ENCODE measurements at places on chromosomes 6 and 20. TPM values are rescaled to one million over a fixed set of nuclear protein-coding genes. Genes with fewer than 3 reads are reported as not detected.

Gene MMS22L
- total RNA-seq: 14.9 TPM

Gene NELFCD
- total RNA-seq: 39.8 TPM

- DNase-seq: no peak
Measured at GRCh38 chr6:24974182-24975171, 38.7 kb upstream of the RIPOR2 start.

DNA sequence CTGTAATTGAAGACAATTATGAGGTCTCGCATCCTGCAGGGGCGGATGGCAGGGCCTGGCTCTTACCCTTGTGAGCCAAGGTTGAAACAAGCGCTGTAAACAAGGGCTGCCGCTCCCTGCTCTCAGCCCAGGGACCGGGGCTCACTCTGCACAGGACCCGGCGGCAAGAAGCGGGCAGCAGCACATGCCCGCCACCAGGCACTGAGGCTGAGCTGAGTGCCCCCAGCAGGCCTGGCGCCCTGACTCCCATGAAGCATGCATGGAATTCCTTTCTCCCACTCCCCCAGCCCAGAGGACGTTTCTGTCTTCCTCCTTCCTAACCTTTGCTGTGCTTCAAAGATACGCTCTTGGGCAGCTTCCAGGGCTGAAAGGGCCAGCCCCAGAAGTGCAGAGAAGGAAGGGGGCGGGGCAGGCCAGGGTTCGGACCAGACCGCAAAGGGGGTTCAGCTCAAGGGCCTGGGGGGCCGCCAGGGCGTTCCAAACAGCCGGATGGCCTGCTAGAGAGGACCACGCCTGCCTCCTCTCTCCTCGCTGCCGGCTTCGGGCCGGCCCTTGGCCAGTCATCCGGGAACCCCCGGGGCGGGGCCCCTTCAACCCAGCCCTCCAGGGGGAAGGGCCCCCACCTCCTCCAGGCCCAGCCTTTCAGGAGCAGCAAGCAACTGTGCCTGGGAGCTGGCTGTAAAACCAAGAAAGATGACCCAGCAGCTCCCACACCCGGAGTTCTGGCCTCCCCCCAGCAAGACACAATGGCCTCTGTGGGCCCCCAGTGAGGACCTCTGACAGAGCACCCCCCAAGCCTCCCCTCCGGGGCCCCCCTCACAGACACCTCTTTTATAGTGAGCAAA is 109.9 kb downstream of the NOL4L start:
- DNase-seq: peak; percentile 72

Gene SLA2
- total RNA-seq: 0.59 TPM

GRCh38 chr6:6402591-6402990 is 82.1 kb upstream of the F13A1 start:
- DNase-seq: no peak

Gene SLC17A3
- total RNA-seq: 1.6 TPM

DNA sequence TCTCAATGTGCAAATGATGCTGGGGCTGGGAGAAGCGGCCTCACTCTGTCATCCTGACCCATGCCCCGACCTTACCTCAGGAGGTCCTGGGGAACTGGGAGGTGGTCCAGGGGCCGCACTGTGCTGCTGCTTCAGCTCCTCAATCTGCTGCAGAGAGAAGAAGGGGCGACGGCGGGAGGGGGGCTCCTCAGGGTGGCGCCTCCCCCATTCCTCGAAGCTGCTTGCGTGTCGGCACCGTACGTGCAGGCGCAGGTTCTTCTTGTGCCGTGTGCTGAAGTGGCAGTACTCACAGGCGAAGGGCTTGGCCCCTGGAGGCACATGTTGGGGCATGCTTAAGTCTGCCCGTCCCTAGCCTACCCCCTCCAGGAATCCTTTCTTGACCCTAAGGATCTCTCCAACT is 12.9 kb downstream of the ZNF335 start:
- DNase-seq: no peak

Gene KIAA1755
- total RNA-seq: 1.4 TPM

Gene HLA-DQA2
- total RNA-seq: 0.23 TPM

- DNase-seq: no peak
Measured at GRCh38 chr6:37648465-37649330, 49.0 kb downstream of the MDGA1 start.

DNA sequence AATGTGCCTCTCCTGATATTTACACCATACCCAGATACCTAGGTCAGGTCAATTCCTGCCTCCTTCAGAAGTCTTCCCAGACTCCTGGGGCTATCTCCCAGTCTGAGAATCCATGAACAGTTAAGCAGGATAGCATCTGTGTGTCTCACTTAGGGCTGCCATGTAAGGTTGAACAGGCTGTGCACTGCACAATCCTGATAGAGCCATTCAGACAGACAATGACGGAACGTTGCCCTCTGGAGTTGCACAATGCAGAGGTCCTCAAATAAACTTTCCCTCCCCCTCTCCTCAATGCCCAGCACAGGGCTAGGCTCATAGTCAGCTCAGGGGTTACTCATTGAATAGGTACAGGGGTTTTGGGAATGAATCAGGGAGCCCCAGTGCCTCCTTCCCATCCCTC is 89.7 kb downstream of the CD40 start:
- DNase-seq: no peak

Gene SLC22A1
- total RNA-seq: 407 TPM

Gene SMPDL3A
- total RNA-seq: 27.4 TPM

DNA sequence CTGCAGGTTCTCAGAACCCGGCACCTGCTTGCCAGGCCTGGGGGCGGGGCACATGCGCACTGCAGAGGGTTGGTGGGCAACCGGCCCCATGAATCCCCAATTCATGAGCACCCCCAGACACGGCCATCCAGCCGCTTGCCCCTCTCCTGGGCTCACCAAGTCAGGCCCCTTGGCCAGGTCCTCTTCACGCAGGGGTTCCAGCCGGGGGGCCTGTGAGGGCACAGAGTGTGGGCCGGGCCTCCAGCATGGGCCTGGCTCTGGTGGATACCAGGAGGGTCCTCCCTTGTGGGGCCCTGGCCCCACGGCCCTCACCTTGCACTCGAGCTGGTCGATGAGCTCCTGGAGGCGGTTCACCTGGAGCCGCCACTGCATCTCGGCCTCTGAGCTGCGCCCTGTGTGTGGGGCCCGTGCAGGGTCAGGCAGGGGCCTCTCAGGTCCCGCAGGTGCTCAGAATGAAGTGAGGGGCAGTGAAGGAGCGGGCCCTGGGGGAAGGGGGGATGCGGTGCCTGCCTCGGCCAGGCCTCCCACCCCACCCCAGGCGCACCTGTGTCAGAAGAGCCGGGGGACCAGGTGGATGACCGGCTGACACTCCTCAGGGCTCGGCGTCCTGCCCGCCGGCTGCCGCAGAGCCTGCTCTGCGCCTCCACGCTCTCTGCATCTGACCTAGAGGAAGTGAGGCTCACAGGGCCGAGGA is 2.6 kb upstream of the C20orf144 start:
- no peak for DNase-seq

DNA sequence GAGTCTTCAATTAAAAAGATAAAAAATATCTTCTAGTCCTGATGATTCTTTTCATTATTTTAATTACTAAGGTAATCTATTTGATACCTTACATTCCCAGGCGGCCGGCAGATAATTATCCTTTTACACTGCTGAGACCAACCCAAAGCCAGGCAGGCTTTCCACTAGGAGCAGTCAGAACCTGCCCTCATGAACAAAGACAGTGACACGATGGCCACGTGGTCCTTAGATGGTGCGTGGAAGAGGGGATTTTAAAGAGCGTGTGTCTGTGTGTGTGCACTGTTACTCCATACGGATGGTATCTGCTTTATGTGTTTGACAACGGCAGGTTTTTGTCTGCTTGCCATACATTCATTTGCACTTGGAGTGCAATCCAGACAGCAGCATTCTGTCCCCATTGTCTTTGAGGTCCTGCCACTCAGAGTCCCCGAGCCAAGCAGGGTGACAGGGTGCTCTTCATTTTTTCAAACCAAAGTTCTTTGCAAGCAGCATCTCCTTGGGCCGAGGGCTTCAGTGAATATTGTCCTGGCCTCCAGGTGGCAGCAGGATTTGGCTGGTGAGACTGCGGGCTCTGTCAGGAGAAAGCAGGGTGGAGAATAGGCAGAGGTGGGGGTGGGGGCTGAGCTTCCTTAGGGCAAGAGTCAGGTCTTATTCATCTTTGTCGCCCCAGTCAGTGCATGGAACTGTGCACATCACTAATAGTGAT is 260.5 kb downstream of the NRN1 start:
- no peak for DNase-seq

Gene NFYA
- total RNA-seq: 15.1 TPM

DNA sequence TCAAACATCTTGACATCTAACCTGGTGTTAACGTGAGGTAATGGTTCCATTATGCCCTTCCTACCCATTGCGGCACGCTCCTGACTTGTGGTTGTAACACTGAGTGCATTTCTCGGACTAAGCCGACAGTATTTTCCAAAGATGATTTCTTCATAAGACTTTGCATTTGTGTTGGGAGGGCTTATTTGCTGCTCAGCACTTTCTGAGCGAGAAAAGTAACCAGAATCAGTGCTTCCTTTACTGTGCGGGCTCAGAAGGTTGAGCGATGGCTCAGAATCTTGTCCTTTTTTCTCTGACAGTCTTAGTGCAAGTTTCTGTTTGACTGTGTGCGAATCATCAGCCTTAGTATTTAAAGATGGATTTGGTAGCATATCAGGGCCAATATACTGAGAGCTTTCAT is 171.7 kb downstream of the HIVEP2 start:
- no peak for DNase-seq

DNA sequence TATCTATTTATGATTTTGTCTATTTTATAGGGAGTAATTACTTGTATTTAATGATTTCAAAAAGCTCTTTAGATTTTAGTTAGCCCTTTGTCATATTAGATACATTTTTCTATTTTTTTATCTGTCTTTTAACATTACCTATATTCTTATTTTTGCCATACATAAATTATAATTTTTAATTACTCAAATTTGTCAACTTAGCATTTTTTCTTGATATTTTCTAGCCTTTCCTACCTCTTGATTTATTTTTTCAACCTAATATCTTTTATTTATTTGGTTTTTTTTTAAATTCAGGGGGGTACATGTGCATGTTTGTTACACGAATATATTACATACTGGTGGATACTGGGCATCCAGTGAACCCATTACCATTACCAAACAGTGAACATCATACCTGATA is 114.3 kb upstream of the F13A1 start:
- DNase-seq: no peak

DNA sequence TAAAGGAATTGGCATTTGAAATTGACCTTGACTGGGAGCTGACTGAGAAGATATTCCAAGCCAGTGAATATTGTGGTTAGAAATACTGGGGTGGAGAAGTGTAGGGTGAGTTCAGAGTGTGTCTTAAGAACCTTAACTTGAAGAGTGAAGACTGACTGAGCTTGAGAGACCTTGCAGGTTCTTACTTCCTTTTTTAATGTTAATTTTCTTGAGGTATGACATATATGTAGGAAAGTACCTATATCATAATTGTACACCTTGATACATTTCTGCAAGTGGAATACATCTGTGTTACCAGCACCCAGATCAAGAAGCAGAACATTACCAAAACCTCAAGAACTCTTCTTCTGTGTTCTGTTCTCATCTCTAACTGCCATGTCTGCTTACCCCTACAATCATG is 11.0 kb downstream of the DHX35 start:
- DNase-seq: no peak

Gene SAPCD1
- 0.59 TPM for total RNA-seq

Gene ZKSCAN3
- total RNA-seq: 2.8 TPM

Gene PGC
- total RNA-seq: not detected

Gene CLIC5
- total RNA-seq: 0.33 TPM

Gene SIM1
- total RNA-seq: not detected

Gene NFS1
- total RNA-seq: 51.9 TPM

- no peak for DNase-seq
Measured at GRCh38 chr6:70225055-70225454, 77.8 kb downstream of the COL9A1 start.

- DNase-seq: peak; percentile 56
Measured at GRCh38 chr20:36384022-36384619, 78.0 kb downstream of the DLGAP4 start.

Gene BPIFB1
- not detected for total RNA-seq

DNA sequence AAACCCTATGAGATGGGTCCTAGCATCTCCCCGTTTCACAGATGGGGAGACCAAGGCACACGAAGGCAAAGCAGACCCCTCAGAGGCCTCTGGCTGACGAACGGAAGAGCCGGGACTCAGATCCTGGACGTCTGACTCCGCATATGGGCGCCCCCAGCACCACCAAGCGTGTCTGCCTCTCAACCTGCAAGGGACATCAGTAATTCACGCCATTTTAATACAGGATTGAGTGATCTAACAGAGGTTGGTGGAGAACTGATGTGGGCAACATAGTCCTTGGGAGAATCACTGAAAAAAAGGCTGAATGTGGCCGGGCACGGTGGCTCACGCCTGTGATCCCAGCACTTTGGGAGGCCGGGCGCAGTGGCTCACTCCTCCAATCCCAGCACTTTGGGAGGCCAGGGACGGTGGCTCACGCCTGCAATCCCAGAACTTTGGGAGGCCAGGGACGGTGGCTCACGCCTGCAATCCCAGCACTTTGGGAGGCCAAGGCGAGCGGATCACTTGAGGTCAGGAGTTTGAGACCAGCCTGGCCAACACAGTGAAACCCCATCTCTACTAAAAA is 206.6 kb downstream of the DLL1 start:
- DNase-seq: no peak

Gene CD40
- 6.4 TPM for total RNA-seq

DNA sequence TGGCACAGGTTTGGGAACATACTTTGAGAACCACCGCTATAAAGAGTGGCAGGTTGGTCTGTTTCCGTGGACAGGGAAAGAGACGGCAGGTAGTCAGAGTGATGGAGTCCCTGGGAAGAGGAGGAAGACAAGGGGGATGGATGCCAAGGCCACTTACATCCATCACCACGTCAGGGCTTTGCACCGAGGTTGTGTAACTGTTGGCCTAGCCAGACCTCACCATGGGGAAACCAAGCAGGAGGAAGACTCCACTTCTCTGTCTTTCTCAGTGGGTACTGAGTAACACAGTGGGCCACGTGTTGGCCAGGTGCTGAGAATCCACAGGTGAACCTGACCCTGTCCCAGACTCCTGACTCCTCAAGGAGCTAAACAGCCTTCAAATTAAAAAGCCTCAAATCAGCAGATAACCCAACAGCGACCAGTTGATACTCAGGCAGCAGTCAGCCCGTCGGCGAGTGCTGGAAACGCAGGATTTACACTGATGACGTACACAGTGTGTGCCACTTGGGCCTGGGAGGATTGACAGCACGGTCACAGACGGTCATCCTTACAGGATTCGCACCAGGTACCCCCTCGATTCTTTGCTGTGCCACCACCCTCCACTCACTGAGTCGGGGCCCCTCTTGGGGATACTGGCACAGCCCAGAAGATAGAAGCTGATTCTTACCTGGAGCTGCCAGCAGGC is 134.6 kb upstream of the SNX9 start:
- no peak for DNase-seq

DNA sequence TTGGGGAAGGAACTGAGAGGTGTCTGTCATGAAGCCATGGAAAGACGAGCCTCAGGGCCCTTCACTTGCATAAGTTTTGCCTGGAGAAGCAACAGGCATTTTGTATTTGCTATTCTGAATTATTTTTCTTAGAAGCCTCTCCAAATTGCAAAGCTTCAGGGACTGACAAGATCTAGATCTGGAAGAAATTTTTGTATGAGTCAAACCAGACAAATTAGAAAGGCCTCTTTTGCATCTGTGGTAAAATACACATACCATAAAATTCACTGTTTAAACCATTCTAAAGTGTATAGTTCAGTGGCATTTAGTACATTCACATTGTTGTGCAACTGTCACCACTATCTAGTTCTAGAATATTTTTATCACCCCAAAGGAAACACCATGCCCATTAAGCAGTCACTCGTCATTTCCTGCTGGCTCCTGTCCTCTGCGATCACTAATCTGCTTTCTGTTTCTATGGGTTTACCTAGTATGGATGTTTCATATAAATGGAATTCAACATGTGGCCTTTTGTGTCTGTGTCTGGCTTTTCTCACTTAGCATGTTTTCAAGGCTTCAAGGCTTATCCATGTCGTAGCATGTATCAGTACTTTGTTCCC is 269.1 kb downstream of the PHF3 start:
- DNase-seq: no peak

Measured in liver (tissue), 10 donors.